ENCODE measurements at places on chromosomes 2 and 18.

GRCh38 chr2:56960581-56960980 lies 776.8 kb downstream of the CCDC85A start:
- DNase-seq, result no peak

DNA sequence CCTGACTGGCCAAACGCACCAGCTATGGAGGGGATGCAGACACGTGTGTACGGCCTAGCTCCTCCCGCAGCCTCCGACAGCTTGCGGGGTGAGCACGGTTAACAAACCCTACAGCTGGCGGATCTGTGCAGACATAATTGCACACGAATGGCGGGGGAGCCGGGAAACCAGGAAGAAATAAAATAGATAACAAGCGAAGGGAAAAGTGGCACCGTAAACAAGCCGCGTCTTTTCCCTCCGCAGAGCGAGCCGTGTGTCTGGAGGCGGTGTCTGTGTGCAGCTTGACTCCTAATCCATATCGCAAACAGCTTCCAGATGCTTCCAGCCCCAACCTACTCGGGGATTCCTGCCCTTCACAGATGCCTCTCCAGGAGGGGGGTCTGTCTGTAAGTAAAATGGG lies 853.1 kb upstream of the SALL3 start:
- DNase-seq, result no peak

- no peak for DNase-seq
These were observed 19.5 kb upstream of the CCDC102B start for GRCh38 chr18:68778280-68778886.

- peak; percentile 57 for DNase-seq
These were observed 144.1 kb downstream of the PRPF40A start for GRCh38 chr2:152573168-152573567.

DNA sequence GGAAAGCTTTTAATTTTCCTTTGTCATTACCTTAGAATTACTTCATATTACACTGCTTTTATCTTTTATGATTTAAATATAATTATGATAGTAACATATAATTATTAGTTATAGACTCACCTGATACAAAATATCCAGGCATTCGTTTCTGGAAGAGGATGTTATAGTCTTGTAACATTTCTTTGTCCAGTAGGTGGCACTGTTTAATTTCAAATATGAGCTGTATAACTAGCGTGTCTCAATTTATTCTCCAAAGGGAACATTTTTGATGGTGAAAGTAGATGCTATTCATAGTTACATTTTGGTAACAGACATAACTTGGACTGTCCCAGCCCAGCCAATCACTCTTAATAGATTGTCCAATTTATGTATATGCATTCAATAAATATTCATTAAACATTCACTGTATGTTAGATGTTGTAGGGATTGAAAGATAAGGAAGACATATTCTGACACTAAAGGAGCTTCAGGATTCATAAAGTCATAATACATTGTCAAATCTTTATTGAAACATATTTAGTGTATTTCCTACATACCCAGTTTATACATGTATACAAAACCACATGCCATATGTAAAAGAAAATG lies 19.2 kb downstream of the DAW1 start:
- DNase-seq, result peak; percentile 33

DNA sequence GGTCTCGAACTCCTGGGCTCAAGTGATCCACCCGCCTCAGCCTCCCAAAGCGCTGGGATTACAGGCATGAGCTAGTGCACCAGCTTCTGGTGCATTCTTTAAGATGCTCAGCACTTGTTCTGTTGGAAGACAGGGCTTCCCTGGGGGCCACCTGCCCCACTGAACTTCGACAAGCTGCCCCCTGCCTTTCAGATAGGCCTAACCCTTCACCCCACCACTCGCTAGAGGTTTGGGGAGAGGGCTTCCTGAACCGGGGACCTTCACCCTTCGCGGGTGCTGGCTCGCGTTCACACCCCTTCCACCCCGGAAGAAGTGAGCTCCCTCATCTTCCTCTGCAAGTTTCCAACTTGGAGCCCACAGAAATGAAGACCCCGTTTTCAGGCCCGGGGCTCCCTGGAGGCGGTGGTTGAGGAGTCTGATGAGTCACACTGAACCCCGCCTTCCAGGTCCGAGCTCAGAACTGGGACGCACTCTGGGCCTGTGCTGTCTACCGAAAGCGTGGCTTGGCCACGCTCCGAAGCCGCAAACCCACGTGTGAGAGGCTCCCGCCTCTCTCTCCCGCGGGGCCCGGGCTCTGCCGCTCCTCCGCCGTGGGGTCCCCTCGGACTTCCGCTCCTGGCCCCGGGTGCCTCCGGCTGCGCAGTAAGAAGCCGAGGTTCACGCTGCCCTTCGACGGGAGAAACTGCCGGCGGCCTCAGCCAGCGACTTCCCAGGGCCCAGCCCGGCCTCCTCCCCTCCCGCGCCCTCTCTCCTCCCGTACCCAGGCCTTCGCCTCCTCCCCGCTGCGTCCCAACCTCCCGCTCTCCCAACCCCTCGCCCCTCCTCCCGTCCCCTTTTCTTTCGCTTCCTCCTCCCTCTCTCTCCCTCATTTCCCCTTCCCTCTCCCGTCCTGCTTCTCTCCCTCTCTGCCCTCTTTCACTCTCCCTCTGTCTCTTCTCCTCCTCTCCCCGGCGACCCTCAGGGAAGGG lies 47.5 kb upstream of the SP3 start:
- DNase-seq, result peak; percentile 17

DNA sequence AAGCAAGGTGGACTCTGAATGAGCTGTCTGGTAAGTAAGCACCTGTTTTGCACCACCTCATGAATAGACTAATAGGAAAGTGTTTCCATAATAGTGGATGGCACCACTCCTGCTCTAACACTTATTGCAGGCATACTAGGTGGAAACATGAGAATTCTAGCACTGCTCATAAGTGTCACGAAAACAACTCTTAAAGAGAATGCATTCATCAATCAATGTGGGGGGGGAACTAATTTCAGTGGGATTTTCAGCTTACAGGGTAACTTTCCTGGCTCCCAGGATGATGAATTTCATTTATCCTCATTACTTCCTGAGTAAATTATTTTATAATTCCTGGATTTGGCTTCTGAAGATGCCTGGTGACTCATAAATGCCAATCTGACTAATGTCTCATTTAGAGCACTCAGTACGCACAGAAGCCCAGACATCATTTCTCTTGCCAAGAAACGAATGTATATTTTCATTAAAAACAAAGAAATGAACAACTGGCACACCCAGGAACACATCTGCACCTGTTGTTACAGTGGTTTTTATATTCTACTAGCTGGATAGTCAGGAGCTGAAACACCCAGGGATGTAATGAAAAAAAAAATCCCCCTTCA lies 129.6 kb downstream of the PID1 start:
- DNase-seq, result peak; percentile 57

DNA sequence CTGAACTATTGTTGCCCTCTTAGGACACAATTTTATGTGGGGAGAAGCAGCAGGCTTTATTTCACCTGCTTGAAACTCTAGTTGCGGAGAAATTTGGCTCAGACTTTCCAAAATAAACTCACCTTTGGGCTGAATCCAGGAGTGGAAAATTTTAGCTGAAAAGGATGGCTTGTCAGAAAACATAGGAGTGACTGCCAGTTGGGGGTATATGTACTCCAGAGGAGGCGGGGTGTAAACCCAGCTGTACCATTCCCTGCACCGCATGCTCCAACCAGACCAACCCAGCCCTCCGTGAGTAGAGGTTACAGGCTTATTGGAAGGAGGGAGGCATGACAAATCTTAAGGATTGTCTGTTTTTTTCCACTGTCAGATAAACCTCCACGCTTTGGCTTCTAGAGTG lies 53.8 kb downstream of the PRKCE start:
- DNase-seq, result no peak

- no peak for DNase-seq
These were observed 240.7 kb downstream of the SH3RF3 start for GRCh38 chr2:109369671-109370191.

DNA sequence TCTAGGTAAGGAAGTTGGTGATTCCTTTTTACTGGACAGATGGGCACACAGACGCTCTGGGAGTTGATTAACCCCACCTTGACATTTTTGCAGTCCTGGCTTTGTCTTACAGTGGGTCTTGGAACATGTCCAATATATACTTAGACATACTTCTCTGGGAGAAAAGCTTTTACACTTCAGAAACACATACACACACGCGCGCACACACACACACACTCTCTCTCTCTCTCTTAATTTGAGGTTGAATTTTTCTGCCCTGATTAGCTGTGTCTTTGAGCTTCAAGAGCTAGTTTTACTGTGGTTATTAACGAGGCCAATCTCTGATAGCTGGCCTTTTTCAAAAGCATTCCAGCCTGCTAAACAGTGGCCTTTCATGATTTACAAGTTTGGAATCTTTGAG lies 215.0 kb downstream of the MYCN start:
- DNase-seq, result no peak

DNA sequence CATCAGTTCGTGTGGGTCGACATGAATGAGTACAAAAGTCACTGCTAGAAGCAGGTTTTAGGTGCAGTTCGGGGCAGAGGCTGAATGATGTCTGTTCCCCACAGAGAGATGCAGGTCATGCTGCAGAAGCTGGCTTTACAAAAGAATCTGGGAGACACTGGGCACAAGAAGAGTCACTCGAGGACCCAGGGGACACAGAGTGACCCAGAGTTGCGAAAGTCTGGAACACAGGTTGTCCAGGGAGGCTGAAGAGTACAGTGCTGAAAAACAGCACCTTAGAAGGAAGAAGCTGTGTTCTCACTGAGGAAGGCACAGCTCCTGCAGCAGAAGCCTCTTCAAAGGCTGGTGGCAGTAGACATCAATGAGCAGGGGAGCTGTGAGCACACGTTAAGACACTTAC lies 14.8 kb downstream of the CACNB4 start:
- no peak for DNase-seq

Measured in RWPE1 (cell line).